ENCODE measurements at places on chromosomes 6 and 20. TPM values are rescaled to one million over a fixed set of nuclear protein-coding genes. Genes with fewer than 3 reads are reported as not detected.

GRCh38 chr6:154410619-154411072, 54.0 kb upstream of the IPCEF1 start:
- peak; percentile 97 for DNase-seq

GRCh38 chr6:136529710-136530109, 20.5 kb downstream of the MAP7 start:
- no peak for DNase-seq

BCAS1 gene
- total RNA-seq, result not detected

- peak; percentile 79 for DNase-seq
Observed at GRCh38 chr20:9112541-9113515, 43.9 kb downstream of the PLCB4 start.

FRK gene
- 1.9 TPM for total RNA-seq

ULBP2 gene
- total RNA-seq, result 8.1 TPM

DNA sequence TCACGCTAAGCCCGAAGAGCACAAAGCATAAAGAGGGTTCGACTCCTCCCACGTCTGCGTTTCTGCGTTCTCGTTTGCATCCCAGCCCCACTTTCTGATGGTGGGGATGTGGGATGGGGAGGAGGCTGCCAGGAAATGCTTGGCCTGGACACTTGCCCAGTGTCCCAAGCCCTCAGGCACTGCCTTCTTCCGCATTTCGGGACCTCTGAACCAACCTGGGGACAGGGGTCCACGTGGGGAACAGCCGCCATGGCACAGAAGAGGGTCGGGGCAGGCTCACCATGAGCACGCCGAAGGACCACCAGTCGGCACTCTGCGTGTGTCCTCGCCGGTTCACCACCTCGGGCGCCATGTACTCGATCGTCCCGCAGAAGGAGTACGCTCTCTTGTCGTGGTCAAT, 88.2 kb downstream of the RAMACL start:
- no peak for DNase-seq

DNA sequence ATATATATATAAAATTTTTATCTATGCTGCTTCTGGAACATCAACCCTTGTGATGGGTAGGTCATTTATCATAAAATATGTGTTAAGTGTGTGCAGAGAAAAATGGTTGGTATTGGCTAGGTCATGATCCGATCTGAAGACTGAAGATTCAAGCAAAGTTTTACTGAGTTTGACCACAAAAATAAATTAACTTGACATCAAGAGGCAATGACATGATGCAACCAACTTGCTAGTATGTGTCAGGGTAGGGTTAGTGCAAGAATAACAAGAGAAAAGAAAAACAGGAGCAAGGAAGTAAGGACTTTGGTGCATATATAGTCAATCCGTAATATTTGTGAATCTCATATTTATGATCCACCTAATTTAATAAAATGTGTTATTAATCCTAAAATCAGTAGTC, 1202.0 kb upstream of the ADGRB3 start:
- DNase-seq, result peak; percentile 14

- DNase-seq, result no peak
Observed at GRCh38 chr6:18415671-18416340, 28.7 kb downstream of the RNF144B start.

- no peak for DNase-seq
Observed at GRCh38 chr20:53654932-53655624, 61.4 kb upstream of the ZNF217 start.

- no peak for DNase-seq
Observed at GRCh38 chr6:16774437-16774836, 13.2 kb upstream of the ATXN1 start.

CEP162 gene
- 8.8 TPM for total RNA-seq

GRCh38 chr6:65448866-65449265, 258.2 kb downstream of the EYS start:
- no peak for DNase-seq

GRCh38 chr6:106141441-106142237, 55.5 kb downstream of the PRDM1 start:
- no peak for DNase-seq

DNA sequence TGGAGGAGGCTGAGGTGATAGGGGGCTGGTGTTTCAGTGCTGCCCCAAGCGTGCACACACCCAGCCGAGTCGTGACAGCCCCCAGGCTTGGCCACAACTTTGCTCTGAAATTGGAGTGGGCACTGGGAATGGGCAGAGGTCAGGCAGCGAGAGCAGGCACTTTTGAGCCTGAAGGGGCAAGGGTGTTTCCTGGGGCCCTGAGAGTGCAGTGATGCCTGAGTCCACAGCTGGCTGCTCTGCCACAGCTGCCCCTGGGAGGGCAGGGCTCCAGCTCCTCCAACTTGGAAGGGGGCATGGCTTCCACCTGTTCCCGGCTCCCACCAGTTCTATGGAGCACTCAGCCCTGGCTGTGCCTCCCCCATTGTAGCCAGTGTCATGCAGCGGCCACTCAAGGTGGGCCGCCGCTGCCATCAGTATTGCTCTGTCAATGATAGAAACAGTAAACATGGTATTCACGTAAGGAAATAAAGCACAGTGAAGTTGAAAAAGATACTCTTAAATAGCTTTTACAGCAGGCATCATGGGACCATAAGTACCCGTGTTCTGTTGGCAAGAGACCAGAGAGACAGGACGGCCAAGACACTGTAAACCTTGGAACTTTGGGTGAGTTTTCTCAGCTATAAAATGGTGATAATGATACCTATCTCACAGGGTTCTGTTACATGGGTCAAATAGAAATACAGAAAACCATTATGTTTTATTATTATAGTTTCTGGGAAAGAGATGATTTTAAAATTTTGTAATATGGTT, 108.9 kb downstream of the THEMIS start:
- no peak for DNase-seq

- no peak for DNase-seq
Observed at GRCh38 chr6:106648651-106649308, 19.4 kb downstream of the QRSL1 start.

DNA sequence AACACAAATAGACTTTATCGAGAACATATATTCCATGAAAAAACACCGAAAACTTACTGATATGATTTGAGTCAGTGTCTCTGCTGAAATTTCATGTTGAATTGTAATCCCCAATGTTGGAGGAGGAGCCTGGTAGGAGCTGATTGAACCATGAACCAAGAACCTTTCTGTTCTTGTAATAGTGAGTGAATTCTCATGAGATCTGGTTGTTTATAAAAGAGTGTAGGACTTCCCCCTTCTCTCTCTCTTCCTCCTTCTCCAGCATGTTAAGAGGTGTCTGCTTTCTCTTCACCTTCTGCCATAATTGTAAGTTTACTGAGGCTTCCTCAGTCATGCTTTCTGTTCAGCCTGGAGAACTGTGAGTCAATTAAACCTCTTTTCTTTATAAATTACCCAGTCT, 1289.3 kb upstream of the CITED2 start:
- no peak for DNase-seq

- DNase-seq, result peak; percentile 80
Observed at GRCh38 chr20:44730441-44730840, 15.2 kb upstream of the KCNK15 start.

- DNase-seq, result no peak
Observed at GRCh38 chr6:40695750-40696415, 108.7 kb upstream of the LRFN2 start.

PAX1 gene
- not detected for total RNA-seq

OXT gene
- not detected for total RNA-seq

DNA sequence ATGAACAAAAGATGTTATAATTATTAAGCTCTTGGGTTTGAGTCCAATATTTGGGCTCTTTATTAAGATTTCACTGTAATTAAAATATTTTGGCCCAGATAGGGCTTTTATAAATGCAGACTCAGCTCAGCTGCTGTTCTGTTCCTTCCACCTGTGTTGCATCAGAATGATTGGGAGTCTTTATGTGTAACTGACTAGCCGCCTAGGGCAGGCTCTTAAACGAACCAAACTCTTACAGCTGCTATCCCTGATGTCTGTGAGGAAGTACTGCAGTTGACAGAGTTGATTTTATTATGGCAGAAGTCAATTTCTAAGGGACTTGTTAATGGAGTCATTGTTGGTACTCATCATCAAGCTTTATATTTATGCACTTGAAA, 144.7 kb downstream of the MYO6 start:
- no peak for DNase-seq

PPP1R16B gene
- not detected for total RNA-seq

DNA sequence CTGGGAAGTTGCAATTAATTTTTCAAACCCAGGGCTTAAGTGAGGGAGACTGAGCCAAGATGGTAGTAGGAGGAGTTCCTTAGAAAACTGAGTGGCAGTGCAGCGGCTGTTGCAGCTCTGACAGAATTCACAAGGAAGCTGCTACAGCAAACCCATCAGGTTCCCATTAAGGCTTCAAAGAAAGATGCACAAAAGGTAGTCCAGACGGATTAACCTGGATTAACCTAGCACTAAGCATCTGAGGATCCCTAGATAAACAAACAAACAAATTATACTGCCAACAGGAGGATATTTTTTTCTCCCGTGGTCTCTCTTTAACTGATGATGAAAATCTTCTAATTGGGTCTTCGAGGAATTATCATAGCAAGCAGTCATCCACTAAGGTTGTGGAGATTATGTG, 5.2 kb downstream of the TENT5A start:
- no peak for DNase-seq

DNA sequence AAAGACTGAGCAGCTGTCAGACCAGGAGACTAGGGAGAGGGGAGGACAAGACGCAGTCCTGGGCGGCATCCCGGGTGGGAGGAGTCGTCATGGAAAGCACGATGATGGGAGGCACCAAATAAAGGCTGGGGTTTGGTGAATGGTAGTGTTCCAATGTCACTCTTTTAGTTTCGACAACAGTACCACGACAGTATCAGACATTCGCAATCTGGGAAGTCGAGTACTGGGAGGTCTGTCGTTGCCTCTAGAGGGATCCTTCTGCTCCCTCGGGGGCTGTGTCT, 32.1 kb downstream of the PSMG4 start:
- no peak for DNase-seq

CENPQ gene
- total RNA-seq, result 30.0 TPM

DNA sequence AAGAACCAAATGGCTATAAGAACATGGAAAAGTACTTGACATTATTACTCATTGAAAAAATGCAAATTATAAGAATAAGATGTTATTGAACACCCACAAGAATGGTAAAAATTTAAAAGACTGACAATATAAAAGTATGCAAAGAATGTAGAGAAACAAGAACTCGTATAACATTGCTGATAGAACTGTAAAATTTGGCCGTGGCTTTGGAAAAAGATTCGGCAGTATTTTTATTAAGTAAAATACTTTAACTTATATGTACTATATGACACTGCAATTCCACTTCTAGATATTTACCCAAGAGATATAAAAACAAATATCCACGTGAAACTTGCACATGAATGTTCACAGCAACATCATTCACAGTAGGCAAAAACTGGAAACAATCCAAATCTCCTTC, 239.2 kb downstream of the TPBG start:
- DNase-seq, result no peak

TENT5A gene
- 17.6 TPM for total RNA-seq

DNA sequence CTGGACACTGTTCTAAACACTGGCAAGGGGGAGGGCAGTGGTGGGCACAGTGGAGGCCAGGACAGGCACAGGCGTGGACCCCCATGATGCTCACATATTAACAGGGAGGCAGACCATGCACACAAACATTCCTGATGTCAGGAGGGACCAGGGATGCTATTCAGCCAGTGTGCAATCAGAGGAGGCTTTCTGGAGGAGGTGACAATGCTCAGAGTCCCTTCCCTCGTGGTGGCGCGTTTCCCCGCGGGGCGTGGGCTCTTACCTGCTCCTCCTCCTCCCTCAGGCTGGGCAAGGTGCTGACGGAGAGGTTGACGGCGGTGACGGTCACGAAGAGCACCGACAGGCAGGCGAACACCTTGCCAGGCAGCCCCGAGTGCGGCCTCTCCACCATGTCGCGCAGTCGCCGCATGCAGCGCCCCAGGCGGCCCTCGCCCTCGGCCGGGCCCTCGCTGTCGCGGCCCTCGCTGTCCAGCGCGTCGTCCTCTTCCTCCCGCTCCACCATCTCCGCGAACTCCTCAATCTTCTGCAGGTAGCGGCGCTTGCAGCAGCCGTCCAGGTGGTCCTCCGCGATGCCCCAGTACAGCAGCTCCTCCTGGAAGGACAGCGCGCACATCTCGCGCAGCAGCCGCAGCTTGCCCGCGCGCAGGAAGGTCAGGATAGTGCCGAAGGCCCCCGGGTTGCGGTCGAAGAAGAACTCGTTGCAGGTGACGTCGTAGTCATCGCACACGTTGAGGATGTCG, 13.4 kb downstream of the KCNG1 start:
- no peak for DNase-seq

GRCh38 chr6:145329257-145329656, 406.1 kb downstream of the EPM2A start:
- DNase-seq, result no peak

METTL24 gene
- not detected for total RNA-seq

DNA sequence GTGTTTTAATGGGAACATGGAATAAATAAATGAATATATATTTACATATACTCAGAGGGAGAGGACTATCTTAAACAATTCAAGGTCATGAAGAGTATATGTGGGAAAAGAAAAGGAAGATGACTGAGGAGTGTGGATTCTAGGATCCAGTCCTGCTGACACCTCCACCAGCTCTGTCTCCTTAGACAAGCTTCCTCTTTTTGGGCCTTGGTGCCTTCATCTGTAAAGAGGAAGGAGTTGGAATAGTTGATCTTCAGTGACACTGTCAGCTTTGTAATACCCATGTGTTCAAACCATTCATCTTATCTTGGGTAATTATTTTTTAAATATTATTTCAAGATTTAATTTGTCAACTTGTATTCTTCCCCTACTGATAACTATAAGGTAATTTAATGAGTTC, 338.0 kb downstream of the ADGRB3 start:
- DNase-seq, result no peak

TSHZ2 gene
- not detected for total RNA-seq

NKAPL gene
- total RNA-seq, result not detected

GRCh38 chr6:127199470-127199869, 67.2 kb upstream of the RNF146 start:
- no peak for DNase-seq

DNA sequence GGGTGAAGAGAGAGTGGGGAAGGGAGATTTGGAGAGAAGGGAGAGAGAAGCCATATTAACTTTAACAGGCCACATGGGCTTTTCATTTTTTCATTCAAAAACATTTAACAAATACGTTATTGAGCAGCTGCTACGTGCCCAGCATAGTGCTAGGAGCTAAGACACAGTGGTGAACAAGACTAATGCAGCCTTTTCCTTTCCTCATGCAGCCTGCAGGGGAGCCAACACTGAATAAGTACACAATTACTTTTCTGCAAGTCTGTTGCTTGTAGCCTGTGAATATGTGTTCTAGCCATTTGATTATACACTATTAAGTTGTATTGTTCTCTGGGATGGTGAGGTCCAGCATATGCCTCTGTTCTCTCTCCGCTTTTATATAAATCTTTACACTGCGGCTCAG, 1.9 kb upstream of the BLOC1S5 start:
- DNase-seq, result no peak

PNLDC1 gene
- total RNA-seq, result not detected

- no peak for DNase-seq
Observed at GRCh38 chr6:139590206-139590605, 215.8 kb upstream of the CITED2 start.

ASIP gene
- total RNA-seq, result not detected

GLP1R gene
- total RNA-seq, result not detected
